Cardiac fibroblast (primary cell): ENCODE measurements at places on chromosomes 5 and 9.

GRCh38 chr9:128372188-128372641 is 1.0 kb downstream of the URM1 start:
- DNase-seq: no peak

GRCh38 chr9:136763649-136764035 is 676 bp downstream of the LCN15 start:
- DNase-seq: no peak

DNA sequence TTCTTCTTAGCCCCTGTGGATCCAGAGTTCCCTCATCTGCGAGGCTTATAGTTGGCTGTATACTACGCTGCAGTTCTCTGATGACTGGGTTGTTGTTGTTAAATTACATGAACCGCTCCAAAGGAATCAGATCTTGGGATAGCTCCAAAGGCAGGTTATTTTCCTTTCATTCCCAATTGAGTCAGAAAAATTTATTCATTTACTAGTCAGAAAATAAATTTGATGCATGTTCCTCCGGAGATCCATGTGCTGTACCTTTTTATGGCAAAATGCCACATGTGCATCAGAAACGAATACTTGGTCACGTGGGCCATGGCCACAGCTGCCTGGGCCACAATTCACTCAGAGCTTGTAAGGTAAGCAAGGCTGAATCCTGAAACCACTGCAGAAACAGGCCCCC is 304.0 kb downstream of the NR2F1-AS1 start:
- DNase-seq: no peak

- no peak for DNase-seq
These were observed 78.5 kb downstream of the ZNF618 start for GRCh38 chr9:113954591-113954990.

DNA sequence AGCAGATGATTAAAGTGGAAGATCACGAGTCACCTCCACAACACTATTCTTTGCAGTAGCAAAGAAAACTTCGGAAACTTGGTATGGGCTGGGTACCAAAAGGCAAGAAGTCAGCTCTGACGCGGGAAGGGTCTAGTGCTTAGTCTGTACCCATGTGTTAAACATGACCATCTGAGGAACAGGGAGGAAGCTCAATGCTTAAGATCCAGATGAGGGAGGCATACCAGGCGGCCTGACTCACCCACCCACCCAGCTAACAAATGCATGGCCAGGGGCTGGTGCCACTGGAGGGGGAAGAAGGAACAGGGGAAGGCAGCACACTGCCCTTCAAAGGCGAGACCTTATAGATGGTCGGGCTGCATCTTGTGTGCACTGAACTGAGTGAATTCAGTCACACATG is 41.8 kb downstream of the CAMSAP1 start:
- DNase-seq: no peak

DNA sequence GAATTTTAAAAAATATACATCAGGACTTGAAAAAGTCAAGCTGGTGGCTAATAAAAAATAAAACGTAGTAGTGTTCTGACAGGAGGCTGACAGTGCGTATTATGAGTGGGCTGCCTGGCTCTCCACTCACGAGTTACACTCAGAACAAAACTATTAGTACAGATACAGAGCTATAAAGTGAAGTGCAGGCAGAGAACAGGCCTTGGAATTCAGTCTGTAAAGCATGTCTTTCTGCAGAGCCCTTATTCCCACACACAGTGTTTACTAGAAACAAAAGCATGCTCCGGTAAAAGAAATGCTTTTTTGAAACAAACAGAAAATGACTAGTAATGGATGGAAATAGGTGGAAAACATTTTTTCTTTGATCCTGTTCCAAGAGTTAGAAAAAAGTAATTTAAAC is 334.7 kb downstream of the DIRAS2 start:
- no peak for DNase-seq
